ENCODE measurements at places on chromosomes 6 and 20.

GRCh38 chr20:17749978-17750721 lies 50.4 kb downstream of the BANF2 start:
- DNase-seq, result no peak

DNA sequence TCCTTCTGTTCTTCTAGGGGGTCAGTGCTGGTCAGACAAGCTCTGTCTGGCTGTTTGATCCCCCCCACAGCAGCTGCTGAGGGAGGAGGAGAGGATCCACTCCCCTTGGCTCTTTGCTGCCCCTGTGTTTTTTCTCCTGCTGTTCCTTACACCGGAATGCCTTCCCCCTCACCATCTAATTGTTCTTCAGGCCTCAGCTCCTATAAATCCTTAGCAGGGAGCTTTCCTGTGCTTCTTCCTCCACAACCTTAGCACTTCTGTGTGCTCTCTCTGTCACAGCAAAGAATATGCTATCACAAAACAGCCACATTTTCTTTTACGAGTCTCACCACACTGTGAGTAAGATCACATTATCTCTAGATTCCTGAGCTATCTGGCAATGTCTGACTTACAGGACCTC lies 196.6 kb downstream of the OTOR start:
- DNase-seq, result no peak

GRCh38 chr20:37111926-37112455 lies 16.2 kb upstream of the RBL1 start:
- DNase-seq, result no peak

DNA sequence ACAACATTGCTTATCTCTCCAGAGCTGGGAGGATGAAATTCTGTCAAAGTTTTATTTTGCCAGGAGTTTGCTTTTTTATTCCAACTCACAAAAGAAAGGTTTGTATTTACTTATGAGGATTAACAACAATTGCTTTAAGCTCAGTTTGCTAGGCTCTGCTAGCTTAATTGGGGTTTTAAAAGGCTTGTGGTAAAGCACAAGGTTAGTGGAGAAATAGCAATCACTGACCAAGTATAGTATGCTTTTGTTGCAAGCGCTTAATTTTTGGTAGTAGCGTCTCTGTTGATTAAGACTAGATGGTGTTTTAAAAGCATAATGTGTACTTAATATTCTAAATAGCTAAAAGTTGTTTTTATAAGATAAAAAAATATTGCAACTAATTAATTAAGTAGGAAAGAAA lies 45.7 kb downstream of the TINAG start:
- DNase-seq, result no peak

- no peak for DNase-seq
Measured at GRCh38 chr6:35166520-35166919, 25.4 kb upstream of the TCP11 start.

GRCh38 chr6:71124340-71124739 lies 164.3 kb upstream of the OGFRL1 start:
- no peak for DNase-seq

DNA sequence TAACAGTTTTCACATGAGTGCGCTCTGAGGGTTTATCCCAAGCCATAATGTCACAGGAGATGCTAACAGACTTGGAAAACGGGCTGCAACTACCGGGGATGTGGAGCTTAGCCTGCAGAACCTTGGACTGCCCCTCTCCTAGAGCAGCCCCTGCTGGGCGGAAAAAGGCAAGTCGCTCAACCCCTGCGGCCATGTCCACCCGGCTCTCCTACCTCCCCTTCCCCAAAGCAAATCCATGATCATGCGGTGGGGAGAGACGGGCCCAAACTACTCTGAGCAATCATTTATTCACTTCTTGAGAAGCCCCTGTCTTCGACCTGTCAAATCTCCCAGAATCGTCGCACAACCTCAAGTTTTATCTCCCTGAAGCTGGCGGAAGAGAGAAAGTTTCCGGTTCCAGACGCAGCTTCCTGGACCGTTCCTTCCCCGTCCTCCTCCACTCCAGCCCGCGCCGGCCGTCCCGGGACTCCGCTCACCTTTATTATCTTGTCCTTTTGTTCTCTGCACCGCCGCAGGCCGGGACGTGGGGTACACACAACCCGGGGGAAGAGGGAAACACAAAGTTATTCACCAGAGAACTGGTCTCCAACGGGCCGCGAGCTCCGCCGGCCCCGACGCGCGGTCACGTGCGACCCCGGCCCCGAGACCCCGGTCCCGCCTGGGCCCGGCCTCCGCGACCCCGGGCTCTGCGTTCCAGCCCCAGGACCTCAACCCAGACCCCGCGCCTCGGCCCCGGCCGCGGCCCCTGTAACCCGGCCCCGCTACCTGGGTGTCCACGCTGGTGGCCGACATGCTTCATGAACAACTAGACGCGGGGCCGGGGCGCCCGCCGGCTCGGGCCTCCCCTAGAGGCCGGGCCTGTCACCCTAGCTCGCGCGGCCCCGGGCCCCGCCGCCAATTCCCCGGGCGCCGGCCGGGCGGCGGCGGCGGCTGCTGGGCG lies 560 bp downstream of the YTHDF1 start:
- peak; percentile 35 for DNase-seq

GRCh38 chr6:113184736-113185135 lies 672.4 kb upstream of the MARCKS start:
- DNase-seq, result no peak

DNA sequence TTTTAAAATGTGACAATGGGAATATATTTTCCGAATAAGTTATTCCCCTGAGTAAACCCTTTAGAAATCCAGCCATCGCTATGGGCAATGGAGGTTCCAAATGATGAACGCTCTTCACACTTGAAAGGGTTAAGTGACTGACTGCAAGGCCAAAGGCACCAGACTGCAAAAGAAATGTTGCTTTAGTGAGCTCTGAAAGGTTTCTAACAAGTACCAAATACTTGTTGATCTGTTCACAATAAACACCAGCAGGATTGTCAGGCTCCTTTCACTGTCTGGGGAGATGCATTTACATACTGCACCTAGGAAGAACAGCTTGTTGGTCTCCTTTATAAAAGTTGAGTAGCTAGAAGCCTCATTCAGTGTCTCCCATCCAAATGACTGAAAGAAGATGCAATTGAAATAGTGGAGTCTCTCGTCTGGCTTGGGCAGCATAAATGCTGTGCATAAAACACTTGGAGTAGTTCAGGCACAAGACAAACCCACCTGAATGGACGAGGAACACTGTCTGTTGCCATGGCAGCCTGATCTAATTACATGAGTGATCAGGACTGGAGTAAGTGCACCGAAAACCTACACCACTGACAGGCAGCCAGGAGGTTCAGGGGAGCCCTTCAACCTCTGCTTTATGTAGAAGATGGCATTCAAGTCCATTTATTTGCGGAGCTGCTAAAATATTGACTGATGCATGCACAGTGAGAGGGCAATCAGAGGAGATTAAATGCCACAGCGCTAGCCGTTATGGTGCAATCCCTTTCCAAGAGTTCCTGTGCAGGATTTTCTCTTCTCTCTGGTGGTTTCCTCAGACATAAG lies 2.9 kb downstream of the ATXN1 start:
- peak; percentile 78 for DNase-seq

DNA sequence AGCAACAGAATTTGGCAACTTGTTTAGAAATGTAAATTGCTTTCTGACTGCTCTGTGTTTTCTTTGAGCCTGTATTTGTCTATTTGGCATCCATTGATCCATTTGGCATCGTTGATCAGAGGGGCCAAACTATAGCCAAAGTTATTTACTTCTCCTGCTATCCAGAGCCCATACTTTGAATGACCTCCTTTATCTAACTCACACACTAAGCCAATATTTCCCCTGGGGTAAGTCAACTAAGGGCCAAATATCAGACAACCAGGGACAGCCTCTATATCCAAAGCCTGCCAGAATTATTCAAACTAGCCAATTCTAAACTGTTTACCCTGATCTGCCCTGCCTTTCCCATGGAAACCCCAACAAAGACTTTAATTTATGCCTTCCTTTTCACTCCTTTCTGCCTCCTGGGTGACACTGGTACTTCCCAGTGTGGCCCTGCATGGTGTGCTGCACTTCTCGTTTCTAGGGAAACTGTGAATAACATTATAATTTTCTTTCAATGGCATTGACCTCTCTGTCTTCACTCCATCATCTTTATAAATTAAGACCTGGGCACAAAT lies 19.8 kb upstream of the ZNF184 start:
- DNase-seq, result no peak

DNA sequence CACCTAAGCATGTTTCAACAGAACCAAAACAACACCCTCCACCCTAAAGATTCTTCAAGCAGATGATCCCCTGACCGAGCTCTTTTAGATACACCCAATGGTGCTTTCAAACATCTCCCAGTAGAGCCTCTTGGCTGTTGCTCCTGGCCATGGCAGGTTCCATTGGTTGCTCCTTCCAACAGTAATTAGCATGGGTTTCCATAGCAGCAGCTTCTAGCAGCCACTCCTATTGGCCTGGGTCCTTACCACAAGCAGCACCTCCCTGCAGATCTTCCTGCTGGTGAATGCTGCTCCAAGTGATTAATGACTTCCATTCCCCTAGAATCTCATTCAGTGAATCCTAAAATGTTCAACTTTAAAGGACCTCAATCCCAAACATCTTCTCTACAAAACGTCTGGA lies 13.9 kb downstream of the CCN2 start:
- no peak for DNase-seq

DNA sequence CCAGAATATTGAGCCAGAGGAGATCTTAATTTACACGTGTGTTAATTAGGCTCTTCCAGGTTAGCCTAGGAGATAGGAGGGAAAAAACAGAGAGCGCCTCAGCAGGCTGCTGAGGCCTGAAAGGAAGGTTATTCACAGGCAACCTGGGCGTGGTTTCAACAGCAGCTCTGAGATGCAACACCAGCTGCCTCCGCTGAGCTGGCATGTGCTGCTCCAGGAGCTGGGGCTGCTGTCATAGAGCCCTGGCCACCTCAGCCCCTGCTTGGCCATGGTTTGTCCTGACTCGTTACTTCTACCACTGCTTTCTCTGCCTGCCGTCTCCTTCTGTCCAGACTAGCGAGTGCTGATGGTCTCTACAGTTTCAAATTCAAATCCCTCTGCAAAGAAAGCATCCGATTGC lies 32.4 kb upstream of the RPP40 start:
- DNase-seq, result peak; percentile 70

DNA sequence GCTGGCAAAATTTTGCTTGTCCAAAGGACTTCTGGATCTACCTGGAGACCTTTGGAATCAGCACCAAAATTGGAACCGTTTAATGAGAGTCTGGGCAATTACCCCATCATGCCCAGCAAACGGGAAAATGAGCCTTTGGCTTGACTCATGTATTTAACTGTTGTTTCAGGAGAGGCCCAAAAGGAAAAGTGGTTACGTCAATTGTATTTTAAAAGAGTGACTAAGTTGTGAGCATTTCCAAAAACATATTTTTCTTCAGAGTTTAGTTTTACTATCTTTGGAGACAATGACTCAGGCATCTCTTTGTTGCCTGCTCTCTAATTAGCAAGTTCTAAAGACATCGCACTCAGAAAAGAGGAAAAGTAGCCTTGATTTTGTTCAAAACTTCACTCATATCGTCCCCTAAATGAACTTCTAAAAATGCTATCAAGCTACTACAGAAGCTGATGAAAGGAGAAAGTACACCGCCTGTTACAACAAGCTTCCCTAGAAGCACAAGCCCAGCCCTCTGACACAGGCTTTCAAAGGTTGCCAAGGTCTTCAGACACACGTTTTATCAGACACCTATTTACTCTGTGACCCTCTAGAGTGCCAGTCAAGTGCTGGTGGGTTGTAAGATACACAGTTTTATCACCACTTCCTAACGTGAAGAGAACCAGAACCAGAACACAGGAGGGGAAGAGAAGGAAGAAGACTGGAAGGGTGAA lies 146.2 kb downstream of the TBX18 start:
- DNase-seq, result no peak

DNA sequence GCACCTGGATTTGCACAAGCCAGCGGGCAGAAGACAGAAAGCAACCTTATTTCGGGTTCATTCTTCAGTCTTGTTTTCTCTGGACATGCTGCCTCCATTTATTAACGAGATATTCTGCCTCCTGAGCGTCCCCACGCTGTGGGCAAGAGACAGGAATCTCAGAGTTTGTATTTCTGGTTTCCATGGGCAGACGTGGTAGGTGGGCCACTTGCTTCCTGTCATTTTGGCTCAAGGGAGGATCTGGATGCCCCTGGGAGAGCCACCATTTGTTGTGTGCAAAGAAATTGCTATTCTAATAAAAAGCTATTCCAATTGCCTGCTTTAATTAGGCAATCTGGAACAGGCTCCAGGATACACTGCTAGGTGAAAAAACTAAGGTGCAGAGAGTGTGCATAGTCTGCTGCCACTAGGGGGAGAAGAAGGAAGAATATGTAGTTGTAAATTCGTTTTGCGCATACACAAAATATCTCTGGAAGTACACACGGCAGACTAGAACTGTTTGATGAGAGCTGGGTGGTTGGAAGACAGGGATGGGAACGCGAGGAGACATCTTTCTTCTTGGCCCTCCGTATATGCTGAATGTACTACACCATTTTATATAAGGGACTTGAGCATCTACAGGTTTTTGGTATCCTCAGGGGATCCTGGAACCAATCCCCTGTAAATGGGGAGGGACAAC lies 30.1 kb upstream of the SLC16A10 start:
- peak; percentile 54 for DNase-seq

GRCh38 chr20:47178277-47178676 lies 178.2 kb downstream of the ZMYND8 start:
- DNase-seq, result no peak

All from eye (tissue), 1 donor.